Endothelial cell (in vitro differentiated cells): ENCODE measurements at places on chromosomes 2 and 18.

DNA sequence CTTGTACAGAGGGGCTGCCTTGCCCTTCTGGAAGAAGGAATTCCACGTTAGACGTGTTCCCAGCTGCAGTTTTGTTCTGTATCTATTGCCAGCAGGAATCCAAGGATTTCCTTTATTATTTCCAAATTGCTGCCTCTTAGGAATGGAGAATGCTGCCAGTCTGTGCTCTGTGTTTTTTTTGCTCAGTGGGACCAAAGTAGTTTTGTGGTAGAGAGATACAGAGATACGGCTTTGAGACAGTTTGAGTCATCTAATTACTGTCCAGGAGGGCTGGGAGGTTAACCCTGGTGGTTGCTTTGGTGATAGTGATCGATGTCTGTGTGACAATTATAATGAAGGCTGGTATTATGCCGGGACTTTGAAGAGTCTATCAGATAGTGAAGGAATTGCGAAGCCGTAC is 26.3 kb downstream of the ASAP2 start:
- no peak overlapping the region for H3K4me3 ChIP-seq
- peaks cover 10% of the 10 kb centered on the region for H3K27me3 ChIP-seq
- peaks cover 88% of the 10 kb centered on the region for H3K4me1 ChIP-seq
- peaks cover 4% of the 10 kb centered on the region for H3K36me3 ChIP-seq

DNA sequence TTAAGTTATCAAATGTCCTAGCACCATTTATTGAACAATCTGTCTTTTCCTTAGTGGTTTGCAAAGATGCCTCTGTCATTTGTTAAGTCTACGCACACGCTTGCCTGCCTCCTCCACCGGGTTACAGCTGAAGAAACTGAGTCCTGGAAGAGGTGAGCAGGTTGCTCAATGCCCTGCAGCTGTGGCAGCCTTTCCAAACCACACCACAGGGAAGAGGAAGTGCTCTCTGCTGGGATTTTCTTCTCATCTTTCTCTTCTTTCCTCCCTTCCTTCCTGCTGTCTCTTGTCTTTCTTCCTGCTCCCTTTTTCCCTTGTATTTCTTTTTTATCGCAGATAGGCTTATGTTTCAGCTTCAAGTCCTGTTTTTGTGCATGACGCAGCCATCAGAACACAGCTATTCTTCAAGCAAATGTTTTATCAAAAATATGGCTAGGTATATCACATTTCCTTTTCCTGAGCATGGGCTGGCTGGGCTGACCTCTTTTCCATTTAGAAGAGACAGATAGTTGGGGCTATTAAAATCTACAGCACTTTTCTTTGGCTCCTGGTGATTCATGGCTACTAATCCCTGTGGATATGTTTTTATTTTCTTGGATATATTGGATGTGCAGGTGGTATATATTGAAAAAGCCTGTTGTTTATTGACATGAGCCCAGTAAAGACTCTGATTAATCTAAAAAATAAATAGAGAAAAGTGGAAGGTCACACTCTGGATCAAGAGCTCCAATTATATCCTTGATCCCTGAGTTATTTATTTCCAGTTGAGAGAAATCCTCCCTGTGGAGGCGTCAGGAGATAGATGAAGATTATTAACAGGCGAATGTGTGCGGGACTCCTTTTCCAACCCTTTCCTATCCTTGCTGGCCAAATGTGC is 214.6 kb downstream of the TSN start:
- DNase-seq: no peak
- H3K4me1 ChIP-seq: peaks cover 52% of the 10 kb centered on the region
- no peaks in the 10 kb centered on the region for H3K36me3 ChIP-seq
- H3K27ac ChIP-seq: peak overlapping the region; percentile 64
- peaks cover 4% of the 10 kb centered on the region for H3K27me3 ChIP-seq

- no peak overlapping the region for H3K4me3 ChIP-seq
- H3K4me1 ChIP-seq: peaks cover 13% of the 10 kb centered on the region
- H3K27me3 ChIP-seq: no peaks in the 10 kb centered on the region
- H3K27ac ChIP-seq: no peak overlapping the region
- DNase-seq: no peak
- no peaks in the 10 kb centered on the region for H3K36me3 ChIP-seq
These were observed 7.5 kb downstream of the LCLAT1 start for GRCh38 chr2:30454571-30454970.

DNA sequence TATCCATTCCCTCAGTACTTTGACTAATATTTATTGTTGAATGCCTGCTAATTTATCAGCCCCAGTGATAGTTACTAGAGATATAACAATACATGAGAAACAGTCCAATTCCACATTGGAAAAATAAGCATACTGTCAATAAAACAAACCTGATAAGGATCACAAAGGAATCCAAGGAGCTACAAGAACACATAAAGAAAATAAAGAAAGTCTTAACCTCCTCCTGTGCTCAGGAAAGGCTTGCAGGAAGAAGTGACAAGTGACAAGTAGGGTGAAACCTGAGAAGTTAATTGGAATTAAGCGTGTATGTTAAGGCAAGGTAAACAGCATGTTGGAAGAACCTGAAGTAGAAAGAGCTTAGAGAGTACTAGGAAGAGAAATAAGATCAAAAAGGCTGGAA is 20.3 kb upstream of the ASNSD1 start:
- no peaks in the 10 kb centered on the region for H3K36me3 ChIP-seq
- H3K4me3 ChIP-seq: no peak overlapping the region
- no peaks in the 10 kb centered on the region for H3K27me3 ChIP-seq
- no peak overlapping the region for H3K27ac ChIP-seq

GRCh38 chr2:40428439-40428838 is 23.5 kb downstream of the SLC8A1 start:
- DNase-seq: no peak
- no peaks in the 10 kb centered on the region for H3K27me3 ChIP-seq
- H3K27ac ChIP-seq: no peak overlapping the region
- H3K4me3 ChIP-seq: no peak overlapping the region
- no peaks in the 10 kb centered on the region for H3K36me3 ChIP-seq

DNA sequence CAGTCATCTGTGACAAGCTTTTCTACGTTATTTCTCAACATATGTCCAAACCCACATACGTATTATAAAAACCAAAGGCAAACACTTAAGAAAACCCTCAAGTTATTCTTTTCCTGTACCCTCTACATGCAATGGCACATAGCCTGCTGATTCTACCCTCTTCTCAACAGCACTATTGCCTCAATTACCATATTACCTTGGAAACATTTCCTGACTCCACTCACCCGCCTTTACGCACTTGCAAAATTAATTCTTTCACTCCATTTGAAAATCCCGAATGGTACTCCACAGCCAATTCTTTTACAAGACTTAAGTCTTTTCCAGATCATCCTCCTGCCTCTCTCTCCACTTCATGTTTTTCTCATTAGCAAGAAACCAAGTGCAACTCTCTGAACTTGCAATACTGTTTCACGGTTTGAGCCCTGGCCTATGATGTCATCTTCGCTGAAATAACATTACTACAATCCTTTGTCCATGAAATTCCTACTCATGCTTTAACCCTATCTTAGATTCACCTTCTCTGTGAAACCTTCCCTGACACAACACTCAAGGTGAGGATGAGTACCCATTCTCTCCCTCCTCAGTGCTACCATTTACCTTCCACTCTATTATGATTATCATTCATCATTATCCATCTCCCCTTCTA is 29.0 kb downstream of the SESTD1 start:
- no peak overlapping the region for H3K27ac ChIP-seq
- H3K4me3 ChIP-seq: no peak overlapping the region
- peaks cover 4% of the 10 kb centered on the region for H3K27me3 ChIP-seq
- DNase-seq: no peak
- H3K4me1 ChIP-seq: peaks cover 23% of the 10 kb centered on the region

DNA sequence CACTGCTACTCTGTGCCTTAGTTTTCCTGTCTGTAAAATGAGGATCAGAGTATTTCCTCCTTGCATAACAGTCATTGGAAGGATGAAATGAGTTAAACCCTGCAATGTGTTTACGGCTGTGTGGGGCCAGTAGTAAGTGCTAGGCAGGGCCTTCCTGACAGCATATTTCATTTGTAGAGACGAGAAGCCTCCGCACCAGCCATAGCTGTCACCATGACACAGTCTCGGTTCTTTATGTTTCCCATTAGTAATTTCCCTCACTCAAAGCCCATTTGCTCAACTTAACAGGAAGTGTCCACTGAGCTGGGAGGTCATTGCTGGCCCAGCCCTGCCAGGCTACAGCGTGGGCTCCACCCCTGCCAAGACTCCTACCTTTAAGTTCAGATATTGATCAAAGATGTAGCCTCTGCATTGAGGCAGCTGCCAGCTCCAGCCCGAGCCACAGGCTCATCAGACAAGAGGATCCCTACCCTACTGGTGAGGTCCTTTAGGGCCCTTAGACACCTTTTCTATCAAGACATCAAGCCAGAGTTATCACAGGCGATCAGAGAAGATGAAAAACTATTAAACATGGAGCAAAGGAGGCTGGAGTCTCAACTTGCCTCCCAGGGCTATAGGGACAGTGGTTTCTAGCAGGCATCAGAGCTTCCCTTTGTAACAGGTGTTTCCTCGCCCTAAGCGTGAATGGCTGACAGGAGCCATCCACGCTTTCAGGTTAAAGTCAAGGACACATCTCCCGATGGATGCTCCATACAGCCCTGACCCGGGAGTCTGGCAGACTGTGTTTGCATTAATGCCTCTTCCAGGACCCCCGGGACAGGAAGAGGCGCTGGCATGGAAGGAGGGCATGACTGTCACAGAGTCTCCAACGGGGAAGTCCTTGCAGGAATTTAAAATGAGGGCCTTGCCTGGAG is 251.7 kb downstream of the NDUFA10 start:
- peaks cover 16% of the 10 kb centered on the region for H3K4me1 ChIP-seq
- H3K4me3 ChIP-seq: no peak overlapping the region
- H3K27me3 ChIP-seq: peaks cover 6% of the 10 kb centered on the region
- H3K27ac ChIP-seq: no peak overlapping the region
- no peaks in the 10 kb centered on the region for H3K36me3 ChIP-seq

DNA sequence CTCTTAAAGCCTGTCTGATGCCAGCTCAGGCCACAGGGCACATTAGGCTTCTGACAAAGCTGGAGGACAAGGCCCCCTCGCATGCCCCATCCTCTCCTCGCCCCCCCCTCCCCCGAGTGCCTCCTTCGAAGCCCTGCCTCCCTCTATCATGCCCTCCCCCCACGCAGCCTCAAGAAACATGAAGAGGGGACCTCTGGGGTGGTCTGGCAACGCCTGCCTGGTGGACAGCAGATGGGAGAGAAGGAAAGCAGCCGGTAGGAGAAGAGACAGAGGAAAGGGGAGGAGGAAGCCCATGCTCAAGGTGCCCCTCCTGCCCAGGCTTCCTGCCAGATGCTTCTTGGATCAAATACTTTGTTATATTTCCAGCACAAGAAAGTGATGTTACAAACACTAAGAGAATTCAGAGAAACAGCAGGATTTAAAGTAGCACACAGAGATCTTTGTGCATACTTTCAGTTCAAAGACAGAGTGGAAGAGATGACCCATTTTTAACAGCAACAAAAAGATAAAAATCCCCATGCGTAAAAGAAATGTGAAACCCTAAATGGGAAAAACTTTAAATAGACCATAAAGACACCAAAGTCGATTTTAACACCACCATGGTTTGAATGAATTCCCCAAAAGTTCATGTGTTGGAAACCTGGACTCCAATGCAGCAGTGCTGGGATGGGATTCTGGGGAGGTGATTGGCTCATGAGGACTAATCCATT is 19.0 kb downstream of the BOK start:
- peaks cover 8% of the 10 kb centered on the region for H3K4me1 ChIP-seq
- no peak for DNase-seq
- no peak overlapping the region for H3K4me3 ChIP-seq
- peaks cover 3% of the 10 kb centered on the region for H3K27me3 ChIP-seq
- no peak overlapping the region for H3K27ac ChIP-seq

DNA sequence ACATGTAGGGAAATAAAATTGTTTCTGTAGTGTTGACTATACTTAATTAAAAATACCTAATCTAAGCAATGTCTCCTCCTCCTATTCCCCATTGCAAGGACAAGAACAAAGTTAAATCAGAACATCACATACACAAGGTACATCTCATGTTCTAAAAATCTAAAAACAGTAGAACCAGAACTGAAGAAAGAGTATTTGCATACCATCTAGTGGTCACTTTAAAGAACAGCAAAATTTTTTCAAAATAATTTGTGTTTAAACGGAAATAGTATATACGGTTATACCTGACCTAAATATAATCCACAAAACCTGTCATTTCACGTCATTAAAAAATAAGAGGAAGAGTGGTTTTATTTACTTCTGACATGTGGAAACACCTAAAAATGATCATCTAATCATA is 294.3 kb upstream of the KCNH7 start:
- H3K4me1 ChIP-seq: no peaks in the 10 kb centered on the region
- no peak overlapping the region for H3K4me3 ChIP-seq
- DNase-seq: no peak
- H3K27ac ChIP-seq: no peak overlapping the region
- no peaks in the 10 kb centered on the region for H3K27me3 ChIP-seq
- H3K36me3 ChIP-seq: no peaks in the 10 kb centered on the region

DNA sequence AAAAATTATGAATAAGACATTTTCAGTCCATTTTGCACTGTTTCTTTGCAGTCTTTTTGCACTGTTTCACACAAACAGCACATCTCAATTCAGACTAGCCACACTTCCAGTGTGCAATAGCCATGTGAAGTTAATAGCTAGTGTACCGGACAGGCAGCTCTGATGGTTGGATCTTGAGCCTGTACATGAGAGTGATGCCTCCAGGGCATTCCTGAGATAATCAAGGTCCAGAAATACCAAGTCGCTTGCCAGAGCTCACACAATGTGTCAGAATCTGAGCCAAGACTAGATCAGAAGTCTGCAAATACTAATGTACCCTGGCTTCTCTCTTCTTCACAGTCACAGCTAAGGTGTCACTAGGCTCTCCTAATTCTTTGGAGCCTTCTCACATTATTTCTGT is 180.2 kb downstream of the OSR1 start:
- no peak overlapping the region for H3K4me3 ChIP-seq
- no peaks in the 10 kb centered on the region for H3K4me1 ChIP-seq
- H3K27me3 ChIP-seq: no peaks in the 10 kb centered on the region
- DNase-seq: no peak

GRCh38 chr2:165149439-165149838 is 54.4 kb downstream of the SCN3A start:
- H3K27ac ChIP-seq: no peak overlapping the region
- no peaks in the 10 kb centered on the region for H3K27me3 ChIP-seq

DNA sequence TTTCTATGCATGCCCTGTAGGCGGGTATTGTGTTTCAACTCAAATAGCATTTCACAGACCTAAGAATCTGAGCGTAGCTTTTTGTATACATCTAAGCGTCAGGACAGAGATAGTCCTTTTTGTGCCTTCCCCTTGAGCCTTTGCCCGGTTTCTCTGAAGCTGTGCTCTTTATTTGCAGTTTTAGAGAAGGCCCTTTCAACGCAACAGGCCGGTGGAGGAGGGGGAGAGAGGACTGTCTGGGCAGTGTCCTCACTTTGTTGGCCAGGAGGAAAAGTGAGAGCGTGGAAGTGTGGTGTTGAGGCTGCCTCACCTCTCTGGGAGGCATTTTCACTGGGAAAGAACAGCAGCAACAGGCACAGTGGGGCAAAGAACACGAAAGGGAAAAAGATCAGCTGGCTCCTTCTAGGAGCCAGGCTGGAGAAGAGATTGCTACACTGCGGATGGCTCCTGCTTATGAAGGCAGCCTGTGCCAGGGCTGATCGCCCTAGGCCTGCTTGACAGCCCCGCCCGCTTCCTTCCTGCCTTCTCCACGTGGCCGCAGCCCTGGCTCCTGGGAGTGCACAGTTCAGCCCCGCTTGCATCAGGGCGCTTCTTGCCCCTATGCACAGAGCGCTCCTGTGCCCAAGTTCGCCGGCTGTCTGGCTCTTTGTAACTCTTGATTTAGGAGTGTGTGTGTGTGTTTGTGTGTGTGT is 195.6 kb upstream of the POU3F3 start:
- H3K4me3 ChIP-seq: peak overlapping the region; percentile 38
- H3K27ac ChIP-seq: no peak overlapping the region
- H3K4me1 ChIP-seq: peaks cover 27% of the 10 kb centered on the region
- peak; percentile 27 for DNase-seq

- no peak overlapping the region for H3K27ac ChIP-seq
- H3K36me3 ChIP-seq: no peaks in the 10 kb centered on the region
- no peak for DNase-seq
- peaks cover 23% of the 10 kb centered on the region for H3K4me1 ChIP-seq
- no peak overlapping the region for H3K4me3 ChIP-seq
These were observed 109.9 kb upstream of the PTPRM start for GRCh38 chr18:7457262-7457661.
